ENCODE measurements at places on chromosomes 12 and 14.

GRCh38 chr12:43241986-43242385 lies 310.0 kb downstream of the ADAMTS20 start:
- no peak for DNase-seq

DNA sequence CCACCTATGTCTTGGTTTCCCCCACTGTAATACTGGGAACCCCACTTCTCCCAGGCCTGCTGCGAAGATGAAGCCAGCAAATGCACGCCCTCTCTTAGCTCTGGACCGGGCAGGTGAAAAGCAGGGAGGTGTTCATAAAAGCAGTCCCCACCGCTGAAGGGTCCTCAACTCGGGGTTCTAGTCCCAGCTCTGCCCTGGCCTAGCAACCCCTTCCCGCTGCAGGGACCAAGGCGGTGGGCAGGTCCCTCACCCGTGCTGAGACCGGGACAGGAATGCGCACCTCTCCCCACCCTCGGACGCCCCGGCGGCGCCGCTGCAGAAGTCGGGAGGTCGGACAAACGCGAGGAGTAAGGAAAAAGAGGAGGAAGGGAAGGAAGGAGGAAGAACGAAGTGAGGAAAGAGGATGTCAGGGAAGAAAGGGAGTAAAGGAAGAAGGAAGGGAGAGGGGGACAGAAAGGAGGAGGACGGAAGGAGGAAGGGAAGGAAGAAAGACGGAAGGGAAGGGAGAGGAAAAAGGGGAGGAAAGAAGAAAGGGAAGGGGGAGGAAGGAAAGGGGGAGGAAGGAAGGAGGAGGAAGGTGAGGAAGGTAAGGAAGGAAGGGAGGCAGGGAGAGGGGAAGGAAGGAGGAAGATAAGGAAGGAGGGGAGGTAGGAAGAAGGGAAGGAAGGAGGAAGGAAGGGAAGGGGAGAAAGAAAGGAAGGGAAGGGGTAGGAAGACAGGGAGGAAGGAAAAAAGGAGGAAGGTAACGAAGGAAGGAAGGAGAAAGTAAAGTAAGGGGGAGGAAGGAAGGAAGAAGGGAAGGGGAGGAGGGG lies 701 bp downstream of the SPRING1 start:
- DNase-seq: no peak

DNA sequence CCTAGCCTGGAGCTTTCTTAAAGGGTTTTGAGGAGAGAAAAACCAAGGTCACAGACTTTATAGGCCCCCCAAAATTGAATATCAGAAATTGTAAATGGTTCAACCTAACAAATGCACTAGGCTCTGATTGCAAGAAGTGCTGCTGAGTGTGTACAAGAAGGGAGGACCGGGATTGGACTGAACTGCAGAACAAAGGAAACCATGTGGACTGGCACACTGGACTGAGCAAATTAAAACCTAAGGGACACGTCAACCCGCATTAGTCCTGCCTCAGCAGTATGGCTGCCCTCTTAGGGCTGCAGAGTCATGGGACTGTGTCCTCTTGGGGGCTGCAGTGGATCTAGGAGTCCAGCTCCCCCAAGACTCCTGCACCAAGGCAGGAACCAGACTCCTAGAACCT lies 842 bp upstream of the CISTR start:
- no peak for DNase-seq

GRCh38 chr14:98834119-98834518 lies 437.9 kb downstream of the BCL11B start:
- no peak for DNase-seq

DNA sequence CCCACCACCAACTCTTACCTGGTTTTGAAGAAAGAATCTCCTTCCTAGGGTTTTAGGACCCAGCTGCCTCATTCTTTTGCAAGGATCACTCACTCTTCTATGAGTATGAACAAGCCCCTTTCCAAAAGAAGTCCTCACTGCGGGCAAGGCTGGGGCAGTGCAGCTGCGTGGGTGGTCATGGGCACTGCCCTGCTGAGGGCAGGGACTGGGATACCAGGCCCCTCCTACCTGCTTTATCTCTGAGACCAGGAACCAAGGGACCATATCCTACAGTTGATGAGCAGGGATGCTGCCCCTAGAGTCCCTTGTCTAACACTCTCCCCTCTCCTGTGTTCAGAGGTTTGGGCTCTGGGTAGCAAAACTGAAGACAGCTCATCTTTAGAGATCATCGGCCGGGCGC lies 20.5 kb downstream of the HPD start:
- no peak for DNase-seq

DNA sequence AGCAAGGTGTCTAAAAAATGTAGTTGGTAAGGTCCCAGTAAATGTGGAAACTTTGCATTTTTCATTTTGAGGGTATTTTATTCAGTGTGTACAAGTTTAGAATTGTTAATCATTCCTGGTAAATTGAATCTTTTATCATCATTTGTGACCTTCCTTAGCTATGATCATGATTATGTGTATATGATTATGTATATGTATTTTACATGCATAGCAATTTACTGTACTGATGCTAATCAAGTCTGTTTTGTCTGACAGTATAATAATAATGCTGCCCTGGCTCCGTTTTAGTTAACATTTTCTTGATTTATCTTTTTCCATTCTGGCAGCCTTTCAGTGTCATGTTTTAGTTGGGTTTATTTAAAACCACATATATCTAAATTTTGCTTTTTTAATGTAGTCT lies 9.4 kb downstream of the WASHC4 start:
- no peak for DNase-seq

- no peak for DNase-seq
Measured at GRCh38 chr14:83777516-83777915, 1752.4 kb upstream of the FLRT2 start.

Data from stimulated activated CD4-positive, alpha-beta T cell treated with anti-CD3 and anti-CD28 coated beads, Interleukin-1b, Interleukin-23, amount 100 ng/mL, for 48 hours (primary cell).